Psoas muscle (tissue), 8 donors: ENCODE measurements at places on chromosomes 4 and X.
A peak's percentile ranks its signal among the peaks of the same experiment; 100 is the strongest.

DNA sequence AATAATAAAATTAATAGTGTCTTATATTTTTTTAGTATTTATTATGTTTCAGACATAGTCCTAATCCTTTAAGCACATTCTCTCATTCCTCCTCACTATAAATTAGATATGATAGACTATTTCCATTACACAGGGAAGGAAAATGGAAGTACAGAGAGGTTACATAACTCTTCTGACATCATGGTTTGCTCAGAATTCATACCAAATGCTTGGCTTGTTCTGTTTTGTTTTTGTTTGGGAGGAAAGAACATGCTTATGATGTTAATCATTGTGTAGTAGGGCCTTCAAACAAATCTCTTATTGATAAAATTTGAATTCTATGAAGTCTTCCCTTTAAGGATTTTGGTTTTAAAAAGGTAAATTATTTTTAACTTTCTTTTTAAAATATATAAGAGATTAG is 59.5 kb downstream of the RXFP1 start:
- DNase-seq, result no peak

- DNase-seq, result peak; percentile 64
Measured at GRCh38 chrX:44873415-44874276, 658 bp downstream of the KDM6A start.

- no peak for DNase-seq
Measured at GRCh38 chr4:95362906-95363558, 185.7 kb downstream of the UNC5C start.

- no peak for DNase-seq
Measured at GRCh38 chrX:133745349-133745748, 240.0 kb downstream of the GPC3 start.

DNA sequence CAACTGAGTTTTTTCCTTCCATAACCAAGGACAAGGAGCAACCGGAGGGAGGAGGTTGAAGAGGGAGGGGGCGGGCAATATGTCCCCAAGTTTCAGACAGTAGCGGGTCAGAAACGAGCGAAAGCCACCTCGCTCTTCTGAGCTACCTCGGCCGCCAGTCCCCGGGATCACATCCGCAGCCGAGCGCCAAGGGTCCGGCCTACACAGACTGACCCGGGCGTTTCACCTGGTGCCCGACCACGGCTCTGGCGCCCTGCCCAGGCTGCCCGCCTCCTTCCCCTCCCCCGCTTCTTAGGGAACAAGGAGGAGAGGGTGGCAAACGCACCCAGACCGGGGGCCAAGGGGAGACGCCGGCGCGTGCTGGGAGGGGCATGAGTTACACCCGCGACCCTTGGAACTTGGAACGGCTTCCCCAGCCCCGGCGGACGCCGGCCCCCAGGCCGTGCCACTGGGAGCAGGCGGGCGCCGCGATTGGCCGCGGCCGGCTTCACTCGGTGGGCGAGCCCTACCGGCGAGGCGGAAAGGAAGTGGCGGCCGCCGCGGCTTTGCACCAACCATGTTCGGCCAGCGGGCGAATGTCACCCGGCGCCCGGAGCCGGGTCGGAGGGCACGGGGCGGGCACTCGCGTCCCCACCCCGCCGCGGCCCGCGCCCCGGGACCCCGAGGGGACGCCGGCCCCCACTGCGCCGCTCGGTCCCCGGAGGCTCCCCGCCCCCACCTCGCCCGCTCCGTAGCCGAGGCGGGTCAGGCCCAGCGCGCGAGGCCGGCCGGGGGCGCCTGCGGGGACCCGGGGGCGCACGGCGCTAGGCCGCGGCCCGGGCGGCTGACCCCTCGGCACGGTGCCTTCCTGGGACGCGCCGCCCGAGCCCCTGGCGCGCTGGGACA is 1.5 kb downstream of the IRF2 start:
- DNase-seq, result peak; percentile 85
